ENCODE measurements at places on chromosomes 6 and 20.

DNA sequence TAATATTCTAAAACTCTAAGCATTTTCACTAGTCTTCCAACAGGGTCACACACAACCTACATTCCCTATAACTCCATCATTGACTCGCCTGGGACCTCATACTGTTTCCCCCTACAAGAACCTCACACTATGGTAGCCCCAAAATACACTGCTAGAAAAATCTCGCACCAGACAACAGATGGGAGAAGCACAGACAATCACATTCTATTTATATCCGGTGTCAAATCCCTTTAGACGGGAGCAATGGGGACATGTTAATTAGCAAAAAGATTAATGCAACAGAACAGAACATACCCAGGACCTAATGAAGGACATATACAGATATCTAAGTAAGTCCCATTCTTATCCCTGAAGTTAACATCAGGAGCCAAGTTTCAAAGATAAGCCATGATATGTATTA is 33.6 kb downstream of the TMX4 start:
- no peak overlapping the region for H3K4me3 ChIP-seq
- DNase-seq, result no peak
- peaks cover 5% of the 10 kb centered on the region for H3K4me1 ChIP-seq
- H3K36me3 ChIP-seq, result no peaks in the 10 kb centered on the region
- no peaks in the 10 kb centered on the region for H3K27me3 ChIP-seq
- H3K27ac ChIP-seq, result no peak overlapping the region

DNA sequence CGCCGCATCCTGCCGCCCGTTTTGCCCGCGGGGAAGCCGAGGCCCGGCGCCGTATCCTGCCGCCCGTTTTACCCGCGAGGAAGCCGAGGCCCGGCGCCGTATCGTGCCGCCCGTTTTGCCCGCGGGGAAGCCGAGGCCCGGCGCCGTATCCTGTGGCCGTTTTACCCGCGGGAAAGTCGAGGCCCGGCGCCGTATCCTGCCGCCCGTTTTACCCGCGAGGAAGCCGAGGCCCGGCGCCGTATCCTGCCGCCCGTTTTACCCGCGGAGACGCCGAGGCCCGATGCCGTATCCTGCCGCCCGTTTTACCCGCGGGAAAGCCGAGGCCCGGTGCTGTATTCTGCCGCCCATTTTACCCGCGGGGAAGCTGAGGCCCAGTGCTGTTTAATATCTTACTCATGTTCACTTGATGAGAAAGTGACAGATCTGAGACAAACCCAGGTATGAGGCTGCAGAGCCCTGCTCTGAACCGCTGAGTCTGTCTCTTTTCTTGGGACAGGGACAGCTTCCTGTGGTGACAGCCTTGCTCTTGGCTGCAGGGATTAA is 129.4 kb downstream of the CDH26 start:
- DNase-seq, result no peak
- no peaks in the 10 kb centered on the region for H3K4me1 ChIP-seq
- no peak overlapping the region for H3K27ac ChIP-seq

DNA sequence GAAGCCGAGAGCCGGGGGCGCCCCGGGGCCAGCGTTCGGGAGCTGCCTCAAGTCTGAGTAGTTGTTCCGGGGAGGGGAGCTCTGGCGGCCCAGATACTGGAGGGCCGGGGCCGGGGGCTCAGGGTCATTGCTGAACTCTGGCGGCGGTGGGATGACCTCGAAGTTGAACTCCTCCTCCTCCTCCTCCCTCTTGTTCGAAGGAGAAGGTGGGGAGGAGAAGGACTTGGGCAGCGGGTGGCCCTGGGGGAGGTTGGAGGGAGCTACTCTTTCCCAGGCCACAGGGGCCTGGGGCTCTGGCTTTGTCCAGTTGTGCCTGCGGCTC is 37.7 kb downstream of the C6orf132 start:
- H3K4me1 ChIP-seq, result peaks cover 10% of the 10 kb centered on the region
- no peaks in the 10 kb centered on the region for H3K27me3 ChIP-seq
- peaks cover 11% of the 10 kb centered on the region for H3K36me3 ChIP-seq
- no peak overlapping the region for H3K27ac ChIP-seq

DNA sequence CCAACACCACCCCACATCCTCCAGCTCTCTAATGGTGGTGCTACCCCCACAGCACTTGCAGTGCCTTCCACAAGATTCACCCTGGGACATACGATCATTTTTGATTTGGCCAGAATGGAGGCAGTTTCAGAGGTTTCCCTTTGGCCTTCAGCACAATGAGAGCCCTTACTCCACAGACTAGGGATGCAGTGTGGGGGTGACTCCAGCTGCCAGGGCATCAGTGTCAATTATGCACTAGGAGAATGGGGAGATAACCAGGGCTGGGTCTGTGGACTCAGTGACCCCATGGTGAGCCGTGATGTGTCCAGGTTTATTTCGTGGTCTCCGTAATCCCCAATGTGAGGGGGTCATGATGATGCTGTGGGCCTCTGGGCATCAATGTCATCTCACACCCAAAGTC is 31.5 kb upstream of the MICB start:
- no peak overlapping the region for H3K27ac ChIP-seq
- H3K36me3 ChIP-seq, result no peaks in the 10 kb centered on the region
- H3K4me1 ChIP-seq, result peaks cover 12% of the 10 kb centered on the region
